Iris pigment epithelial cell (primary cell): ENCODE measurements at places on chromosomes 2 and 18.

- no peak for DNase-seq
These were observed 1.5 kb upstream of the UGP2 start for GRCh38 chr2:63840081-63840784.

DNA sequence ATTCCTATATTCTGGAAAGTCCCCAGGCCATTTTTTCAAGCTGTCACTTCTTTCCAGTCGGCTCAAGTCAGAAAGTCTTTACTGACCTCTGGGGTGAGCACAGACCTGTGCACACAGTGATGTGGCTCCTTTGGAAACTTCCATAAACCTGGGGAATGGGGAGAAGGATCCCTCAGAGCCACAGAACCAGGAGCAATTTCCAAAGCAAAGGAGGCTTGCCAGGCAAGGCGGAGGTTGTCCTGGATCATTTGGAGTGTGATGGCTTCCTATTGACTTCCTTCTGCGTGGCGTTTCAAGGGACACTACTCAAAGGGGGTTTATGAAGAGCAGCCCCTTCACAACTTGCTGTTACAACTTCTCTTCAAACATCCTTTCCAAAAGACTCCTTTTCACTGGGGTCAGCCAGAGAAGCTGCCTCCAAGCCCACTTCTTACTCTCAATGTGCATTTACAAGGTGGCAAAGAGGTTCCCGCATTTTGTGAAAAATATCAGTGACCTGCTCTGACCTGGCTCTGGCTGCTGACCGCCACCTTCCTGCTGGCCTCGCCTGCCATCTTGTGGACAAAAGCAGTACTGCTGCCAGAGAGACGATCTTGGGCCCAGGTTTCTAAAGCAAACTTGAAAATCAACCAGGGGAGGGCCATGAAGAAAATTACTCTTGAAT is 18.2 kb upstream of the TMEM247 start:
- peak; percentile 50 for DNase-seq

- no peak for DNase-seq
These were observed 73.7 kb downstream of the NCAPH start for GRCh38 chr2:96409081-96409819.

DNA sequence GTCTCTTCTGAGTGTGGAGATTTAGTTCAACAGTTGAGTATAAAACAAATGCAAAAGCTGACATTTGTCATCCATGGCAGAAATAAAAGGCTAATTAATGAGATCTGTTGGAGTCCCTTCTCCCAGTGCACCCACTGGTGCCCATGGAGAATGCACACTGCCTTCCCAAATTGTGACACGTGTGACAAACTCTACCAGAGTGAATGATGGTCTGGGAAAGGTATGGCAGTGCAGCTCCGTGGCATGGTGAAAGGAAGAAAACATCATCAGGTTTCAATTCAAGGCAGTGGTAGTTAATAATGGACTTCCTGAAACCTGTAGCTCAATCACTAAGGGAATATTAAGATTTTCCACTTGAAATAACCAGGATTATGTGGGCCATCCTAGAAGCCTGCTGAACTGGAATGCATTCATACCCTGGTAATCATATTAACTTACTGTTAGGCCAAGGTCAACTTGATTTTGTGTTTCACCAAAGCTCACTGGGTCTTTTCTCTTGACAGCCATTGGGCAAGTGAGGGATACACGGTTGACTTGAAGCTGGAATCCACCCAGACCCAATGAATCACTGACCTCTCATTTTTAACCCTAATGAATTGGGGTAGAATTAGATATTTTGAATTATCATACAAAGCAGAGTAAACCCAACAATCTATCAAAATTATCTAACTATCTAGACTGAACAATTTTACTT is 167.6 kb downstream of the AFF3 start:
- peak; percentile 54 for DNase-seq

DNA sequence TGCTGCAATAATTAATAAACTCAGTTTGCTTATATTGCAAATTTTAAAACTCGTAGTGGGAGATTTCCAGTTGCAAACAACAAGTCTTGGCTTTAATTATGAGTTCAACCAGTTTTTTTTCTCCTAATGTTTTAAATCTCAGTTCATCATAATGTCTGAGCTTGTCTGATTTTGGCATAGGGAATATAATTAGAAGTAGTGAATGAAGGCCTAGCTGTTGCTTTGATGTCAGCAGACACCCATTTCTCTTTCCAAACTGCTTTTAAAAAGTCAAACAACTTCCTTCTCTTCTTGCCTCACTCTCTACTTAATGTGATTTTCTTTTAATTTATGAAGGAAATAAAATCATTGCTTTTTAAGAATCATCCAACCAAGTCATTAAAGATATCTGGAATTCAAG is 1462.1 kb downstream of the DPP10 start:
- DNase-seq, result no peak

DNA sequence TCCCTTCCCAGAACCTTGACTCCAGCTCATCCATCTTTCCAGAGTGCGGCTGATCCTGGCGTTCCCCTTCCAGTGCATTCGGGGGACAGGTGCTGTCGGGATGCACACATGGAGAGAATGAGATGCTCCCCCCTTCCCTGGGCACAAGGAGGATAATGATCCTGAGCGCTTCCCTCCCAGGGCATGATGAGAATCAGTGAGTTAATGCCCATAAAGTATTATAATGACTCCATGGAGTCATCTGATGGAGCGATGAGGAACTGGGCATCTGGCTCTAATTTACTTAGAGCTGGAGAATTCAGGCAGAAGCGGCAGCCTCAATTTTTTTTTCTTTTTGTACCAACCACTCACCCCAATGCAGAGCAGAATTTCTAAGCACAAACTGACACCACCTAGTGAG is 79.6 kb upstream of the SKOR2 start:
- no peak for DNase-seq

GRCh38 chr2:220748875-220749479 is 823.1 kb downstream of the EPHA4 start:
- no peak for DNase-seq
